ENCODE measurements at places on chromosomes 5 and 9. TPM values are rescaled to one million over a fixed set of nuclear protein-coding genes. Genes with fewer than 3 reads are reported as not detected.

Gene HABP4
- 30.7 TPM for total RNA-seq

Gene LHX6
- total RNA-seq: 6.4 TPM

DNA sequence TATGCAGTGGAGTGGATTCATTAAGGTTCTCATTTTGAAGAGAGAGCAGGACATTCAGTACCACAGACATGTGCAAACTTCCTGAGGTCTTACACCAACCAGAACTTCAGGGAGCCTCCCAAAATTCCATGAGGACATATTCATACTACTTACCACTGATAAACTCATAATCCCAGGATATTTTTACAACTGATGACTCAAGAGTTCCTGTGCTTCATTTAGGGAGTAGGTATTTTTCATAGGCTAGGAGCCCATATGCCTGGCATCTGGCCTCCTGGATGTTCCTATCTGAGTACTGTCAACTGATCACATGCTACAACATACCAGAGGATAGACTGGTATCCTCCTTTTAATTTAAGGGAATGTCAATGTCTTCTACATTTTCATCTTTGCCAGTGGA is 578.0 kb downstream of the EFNA5 start:
- no peaks in the 10 kb centered on the region for H3K27me3 ChIP-seq
- no peak overlapping the region for H3K4me3 ChIP-seq
- no peak for DNase-seq

GRCh38 chr9:15392363-15392762 is 30.3 kb upstream of the SNAPC3 start:
- H3K4me1 ChIP-seq: no peaks in the 10 kb centered on the region
- DNase-seq: no peak
- no peaks in the 10 kb centered on the region for H3K27me3 ChIP-seq
- no peaks in the 10 kb centered on the region for H3K36me3 ChIP-seq

- no peaks in the 10 kb centered on the region for H3K36me3 ChIP-seq
- DNase-seq: no peak
- no peaks in the 10 kb centered on the region for H3K27me3 ChIP-seq
- H3K4me3 ChIP-seq: no peak overlapping the region
- H3K27ac ChIP-seq: no peak overlapping the region
Observed at GRCh38 chr9:5920860-5921328, 30.2 kb downstream of the MLANA start.

DNA sequence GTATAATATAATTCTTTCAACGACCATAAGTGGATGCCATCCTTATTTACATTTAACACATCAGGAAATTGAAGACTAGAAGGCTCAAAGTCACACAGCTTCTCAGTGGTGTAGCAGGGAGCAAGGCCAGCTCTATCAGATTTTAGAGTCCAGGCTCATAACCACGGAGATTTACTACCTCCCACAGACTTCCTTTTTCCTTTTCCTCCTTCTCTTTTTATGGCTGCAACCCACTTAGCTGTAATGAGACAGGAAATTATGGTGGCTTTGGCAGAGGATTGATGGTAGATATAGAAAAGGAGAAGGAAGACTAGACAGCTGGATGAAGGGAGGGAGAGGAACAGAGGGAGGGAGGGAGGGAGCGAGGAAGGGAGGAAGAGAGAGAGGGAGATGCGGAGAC is 47.4 kb downstream of the SPEF2 start:
- H3K36me3 ChIP-seq: no peaks in the 10 kb centered on the region
- H3K4me1 ChIP-seq: no peaks in the 10 kb centered on the region
- H3K4me3 ChIP-seq: no peak overlapping the region

DNA sequence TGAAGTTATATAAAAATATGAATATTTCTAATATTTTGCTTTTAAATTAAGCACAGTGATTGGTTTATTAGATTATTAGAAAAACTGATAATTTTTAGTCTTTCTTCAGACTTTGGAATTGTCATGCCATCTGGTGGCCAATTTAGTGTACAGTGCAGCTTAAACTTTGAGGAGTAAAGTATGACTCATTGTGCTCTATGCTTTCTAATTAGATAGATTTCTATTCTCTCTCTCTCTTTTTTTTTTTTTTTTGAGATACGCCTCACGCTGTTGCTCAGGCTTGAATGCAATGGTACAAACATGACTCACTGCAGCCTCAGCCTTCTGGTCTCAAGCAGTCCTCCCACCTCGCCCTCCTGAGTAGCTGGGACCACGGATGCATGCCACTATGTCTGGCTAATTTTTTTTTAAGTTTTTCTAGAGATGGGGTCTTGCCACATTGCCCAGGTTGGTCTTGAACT is 42.1 kb upstream of the GPR21 start:
- no peak overlapping the region for H3K4me3 ChIP-seq
- peak overlapping the region; percentile 53 for H3K27ac ChIP-seq
- peaks cover 20% of the 10 kb centered on the region for H3K36me3 ChIP-seq
- DNase-seq: peak; percentile 78

Data from SJSA1 (cell line).